ENCODE measurements at places on chromosomes 4 and X.
A peak's percentile ranks its signal among the peaks of the same experiment; 100 is the strongest.

DNA sequence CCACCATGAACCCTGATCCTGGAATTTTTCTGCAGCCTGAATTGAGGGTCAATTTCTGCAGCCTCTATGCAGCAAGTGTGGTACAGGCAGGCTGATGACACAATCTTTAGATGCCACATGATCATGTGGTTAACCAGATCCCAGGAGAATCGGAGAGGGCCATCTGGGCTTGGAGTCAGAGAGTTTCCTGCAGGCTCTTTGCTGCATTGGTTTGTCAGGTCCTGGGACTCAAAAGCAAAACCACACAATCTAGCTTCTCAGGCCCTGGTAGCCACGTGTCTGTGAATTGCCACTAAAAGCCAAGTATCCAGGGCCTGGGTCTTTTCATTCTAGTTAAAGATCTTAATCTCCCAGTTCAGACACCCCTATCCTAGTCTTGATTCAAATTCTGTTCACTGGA is 464.5 kb downstream of the BCOR start:
- DNase-seq = no peak

GRCh38 chr4:12595489-12595888 is 888.7 kb downstream of the RAB28 start:
- no peak for DNase-seq

DNA sequence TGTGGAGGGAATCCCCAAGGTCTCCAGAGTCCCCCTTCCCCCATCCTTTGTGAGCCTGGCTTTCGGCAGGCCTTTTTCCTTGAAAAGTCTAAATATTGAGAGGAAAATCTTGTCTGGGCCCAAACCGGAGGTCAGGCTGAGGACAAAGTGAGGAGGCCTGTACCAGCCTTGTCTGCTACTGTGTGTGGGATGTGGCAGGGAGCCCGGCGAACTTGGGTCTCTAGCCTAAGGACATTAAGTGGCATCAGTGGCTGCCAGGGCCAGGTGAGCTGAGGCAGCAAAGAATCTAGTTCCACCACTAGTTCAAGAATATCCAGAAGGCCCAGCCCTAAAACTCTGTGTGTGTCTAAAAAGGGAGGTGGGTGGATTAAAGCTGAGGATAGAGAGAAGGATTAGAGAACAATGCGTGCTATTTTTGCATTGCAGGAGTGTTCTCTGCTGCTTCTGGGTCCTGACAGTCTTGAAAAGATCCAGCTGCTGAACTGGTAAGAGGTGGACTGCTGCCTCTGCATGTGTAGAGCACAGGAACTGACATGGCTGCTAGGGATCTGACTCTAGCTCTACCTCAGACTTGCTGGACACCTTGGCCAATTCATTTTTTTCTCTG is 1.2 kb upstream of the AMER1 start:
- DNase-seq = peak; percentile 22

GRCh38 chr4:113677325-113677724 is 84.2 kb downstream of the CAMK2D start:
- no peak for DNase-seq

DNA sequence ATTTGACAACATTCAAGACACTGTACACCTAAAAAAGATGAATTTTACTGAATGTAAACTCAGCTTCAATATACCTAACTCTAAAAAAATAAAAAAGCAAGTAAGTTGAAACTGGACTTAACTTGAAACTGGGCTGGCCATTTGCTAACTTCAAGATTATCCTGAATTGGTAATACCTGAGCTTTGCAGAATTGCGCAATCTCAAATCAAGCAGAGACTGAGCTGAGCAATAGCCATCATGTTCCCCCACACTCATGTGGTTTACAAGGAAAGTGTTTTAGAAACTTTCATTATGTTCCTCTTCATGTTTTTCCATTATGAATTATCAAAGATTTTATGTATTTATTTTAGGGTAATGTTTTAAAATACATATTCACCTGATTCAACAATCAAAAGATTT is 38.7 kb downstream of the ANXA5 start:
- DNase-seq = no peak

DNA sequence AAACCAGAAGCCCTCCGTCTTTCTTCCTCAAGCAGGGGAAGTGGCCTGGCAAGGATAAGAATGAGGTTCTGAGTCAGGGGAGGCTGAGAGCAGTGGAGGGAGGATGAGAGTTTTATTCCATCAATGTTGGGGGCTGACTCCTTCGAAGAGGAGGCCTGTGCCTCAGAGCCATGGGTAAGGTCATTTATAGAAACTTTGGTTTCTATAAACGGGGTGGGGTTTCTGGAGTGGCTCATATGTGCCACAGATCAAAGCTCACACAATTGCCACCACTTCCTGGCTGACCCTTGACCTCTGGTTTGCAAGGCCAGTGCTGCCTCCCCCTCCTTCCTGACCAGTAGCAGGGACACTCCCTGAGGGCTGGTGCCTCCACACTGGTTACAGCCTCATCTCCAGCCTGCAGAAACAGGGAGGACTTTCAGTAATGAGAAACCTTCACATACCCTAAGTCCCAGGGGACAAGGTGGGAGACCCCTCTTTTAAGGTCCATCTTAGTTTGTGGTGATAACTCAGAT is 166.0 kb downstream of the PDGFRA start:
- DNase-seq = no peak

GRCh38 chrX:130216320-130216719 is 44.6 kb downstream of the RAB33A start:
- no peak for DNase-seq

DNA sequence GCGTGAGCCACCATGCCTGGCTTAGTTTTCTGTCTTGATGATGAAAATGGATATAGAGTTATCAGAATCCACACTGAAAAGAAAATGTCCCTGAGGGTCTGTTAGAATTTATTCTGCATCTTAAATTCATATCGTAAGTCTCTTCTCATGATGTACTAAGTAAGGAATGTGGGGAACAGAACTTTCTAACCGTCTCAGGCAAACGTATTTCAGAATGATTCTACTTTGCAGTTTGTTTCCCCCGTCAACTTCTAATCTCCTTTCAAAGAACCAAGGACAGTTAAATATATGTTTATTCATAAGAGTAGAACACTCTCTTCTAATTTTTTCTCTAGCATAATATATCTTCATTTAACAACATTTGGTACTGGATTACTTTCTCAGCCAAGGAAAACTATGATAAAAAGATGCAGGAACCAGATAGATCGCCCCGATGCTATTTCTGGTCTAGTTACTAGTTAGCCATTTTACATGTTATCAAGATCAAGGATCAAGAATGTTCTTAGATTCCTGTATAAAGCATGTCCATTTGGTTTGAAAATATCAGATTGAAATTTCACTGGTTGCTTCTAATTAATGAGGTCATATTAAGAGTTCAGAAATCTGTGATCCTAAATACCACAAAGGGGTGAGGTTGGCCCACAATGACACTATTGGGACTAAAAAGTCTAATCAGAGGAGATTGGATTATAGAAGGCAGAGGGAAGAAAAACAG is 49.5 kb downstream of the METTL14 start:
- DNase-seq = no peak

DNA sequence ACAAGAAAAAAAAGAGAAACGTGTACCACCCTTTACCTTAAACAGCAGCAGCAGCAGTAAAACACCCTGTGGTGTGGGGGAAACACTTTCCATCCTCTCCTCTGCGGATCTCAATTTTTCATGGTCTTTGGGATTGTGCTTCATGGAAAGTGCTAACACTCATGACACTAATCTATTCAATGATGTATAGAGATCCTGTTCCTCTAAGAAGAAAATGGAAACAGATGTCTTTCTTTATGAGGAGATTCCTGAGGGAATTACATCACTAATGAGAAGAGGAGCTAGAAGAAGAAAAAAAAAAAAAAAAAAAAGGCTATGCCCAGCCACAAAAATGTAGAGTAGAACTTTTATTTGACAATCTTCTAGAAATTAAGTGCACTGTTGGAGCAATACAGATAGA is 62.9 kb upstream of the NDST3 start:
- no peak for DNase-seq

DNA sequence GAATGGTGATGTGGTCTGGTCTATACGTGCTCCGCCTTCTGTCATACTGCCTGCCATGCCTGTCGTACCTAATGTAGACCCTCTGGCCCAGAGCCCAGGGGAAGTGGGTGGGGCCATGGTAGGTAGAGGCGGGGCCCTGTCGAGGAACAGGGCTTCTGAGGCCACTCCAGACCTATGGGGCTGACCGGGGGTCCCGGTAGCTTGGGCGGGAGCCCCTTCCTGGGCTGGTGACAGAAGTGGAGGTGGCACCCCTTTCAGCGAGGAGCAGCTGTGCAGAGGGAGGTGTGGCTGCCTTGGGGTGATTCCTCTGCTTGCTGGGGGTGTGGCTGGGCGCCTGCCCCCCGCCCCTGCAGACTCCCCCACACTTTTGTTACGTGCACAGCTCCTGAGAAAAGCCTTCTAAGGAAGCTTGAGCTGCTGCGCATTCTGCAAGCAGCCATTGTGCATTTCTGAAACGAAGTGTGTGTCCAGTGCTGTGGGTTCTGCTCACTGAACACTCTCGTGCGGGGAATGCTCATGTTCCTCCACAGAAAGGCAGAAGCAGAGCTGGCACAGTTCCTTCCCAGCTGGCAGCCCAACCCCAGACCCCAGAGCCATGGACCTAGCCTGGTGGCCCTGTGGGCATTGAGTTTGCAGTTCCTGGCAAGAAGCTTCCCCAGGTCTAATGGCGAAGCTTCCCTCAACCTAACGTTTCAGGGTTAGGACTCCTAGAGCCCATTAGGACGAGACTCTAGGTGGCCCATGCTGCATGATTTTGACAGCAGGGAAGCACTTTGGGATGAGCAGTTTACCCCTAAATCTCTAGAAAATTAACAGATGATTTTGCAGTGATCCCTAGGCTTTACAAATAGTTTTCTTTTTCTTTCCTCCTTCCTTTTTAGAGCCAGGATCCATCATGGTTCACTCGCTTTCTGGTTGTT is 72.7 kb upstream of the HGFAC start:
- DNase-seq = peak; percentile 26

- no peak for DNase-seq
Observed at GRCh38 chrX:110914281-110914680, 118.7 kb upstream of the CHRDL1 start.

DNA sequence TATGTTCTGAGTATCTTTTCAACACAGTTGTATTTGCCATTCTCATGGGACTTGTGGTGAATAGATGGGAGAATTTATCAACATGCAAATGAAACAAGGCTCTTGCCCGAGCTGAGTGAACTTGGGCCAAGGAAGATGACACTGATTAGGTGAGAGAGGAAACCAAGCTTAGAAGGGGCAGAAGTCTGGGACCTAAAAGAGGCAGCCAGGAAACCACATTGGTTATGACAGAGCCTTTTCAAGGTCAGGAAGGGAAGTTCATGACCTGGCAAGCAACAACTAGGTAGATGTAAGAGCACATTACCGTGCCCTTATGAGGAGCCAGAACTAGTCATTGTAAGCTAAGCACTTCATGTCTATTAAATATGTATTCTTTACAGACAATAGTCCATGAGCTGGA is 590.3 kb downstream of the PACRGL start:
- DNase-seq = no peak

DNA sequence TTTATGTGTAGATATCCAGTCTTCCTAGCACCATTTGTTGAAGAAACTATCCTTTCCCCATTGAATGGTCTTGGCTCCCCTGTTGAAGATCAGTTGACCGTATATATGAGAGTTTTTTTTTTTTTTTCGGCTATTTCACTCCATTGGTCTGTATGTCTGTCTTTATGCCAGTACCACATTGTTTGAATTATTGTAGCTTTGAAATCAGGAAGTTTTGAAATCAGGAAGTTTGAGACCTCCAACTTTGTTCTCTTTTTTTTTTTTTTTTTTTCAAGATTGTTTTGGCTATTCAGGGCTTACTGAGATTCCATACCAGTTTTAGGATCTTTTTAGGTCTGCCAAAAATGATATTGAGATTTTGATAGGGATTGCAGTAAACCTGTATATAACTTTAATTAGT is 4.3 kb upstream of the SCD5 start:
- DNase-seq = no peak

- no peak for DNase-seq
Observed at GRCh38 chrX:96425200-96425599, 259.4 kb upstream of the DIAPH2 start.

- DNase-seq = no peak
Observed at GRCh38 chr4:173051716-173052115, 116.9 kb upstream of the GALNT7 start.

DNA sequence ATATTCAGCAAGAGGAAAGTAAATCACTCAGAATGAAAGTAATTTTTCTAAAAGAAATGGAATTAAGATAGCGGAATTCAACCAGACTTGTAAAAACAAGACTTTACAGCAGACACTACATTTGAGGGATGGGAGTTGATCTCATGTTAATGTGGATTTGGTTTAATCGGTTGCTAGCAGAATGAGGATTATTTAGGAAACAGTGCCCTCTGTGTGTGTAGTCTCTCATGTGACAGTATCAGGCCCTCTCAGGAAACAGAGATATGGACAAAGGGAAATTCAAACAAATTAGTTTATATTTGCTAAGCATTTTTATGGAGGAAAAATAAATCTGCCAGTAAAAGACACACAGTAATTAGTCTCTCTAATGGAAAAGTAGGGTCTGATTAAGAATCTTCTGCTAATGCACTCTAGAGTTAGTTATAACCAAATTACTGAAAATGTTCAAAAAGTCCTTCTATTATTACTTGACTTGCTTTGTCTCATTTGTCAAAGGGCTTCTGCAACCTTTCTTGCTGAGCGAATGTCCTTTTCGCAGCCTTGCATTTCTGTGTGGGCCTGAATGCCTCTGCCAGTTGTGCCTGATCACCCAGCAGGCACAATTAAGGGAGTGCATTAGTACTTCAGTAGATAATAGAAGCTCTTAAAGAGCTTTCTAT is 1282.3 kb upstream of the TENM3 start:
- DNase-seq = no peak

GRCh38 chr4:183297675-183298074 is 22.4 kb downstream of the CLDN22 start:
- DNase-seq = no peak

GRCh38 chr4:140986045-140986444 is 147.2 kb downstream of the RNF150 start:
- no peak for DNase-seq

DNA sequence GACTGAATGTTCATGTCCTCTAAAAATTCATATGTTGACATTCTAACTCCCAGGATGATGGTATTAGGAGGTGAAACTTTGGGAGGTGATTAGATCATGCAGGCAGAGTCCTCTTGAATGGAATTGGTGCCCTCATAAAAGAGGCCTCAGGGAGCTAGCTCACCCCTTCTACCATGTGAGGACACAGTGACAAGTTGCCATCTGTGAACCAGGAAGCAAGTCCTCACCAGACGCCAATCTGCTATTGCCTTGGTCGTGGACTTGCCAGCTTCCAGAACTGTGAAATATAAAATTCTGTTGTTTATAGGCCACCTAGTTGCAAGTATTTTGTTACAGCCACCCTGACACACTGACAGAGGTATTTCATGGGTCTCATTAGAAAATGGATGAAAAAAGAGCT is 28.5 kb upstream of the LONRF3 start:
- no peak for DNase-seq

- DNase-seq = no peak
Observed at GRCh38 chr4:174537634-174538033, 15.3 kb upstream of the HPGD start.
